ENCODE measurements at places on chromosomes 2 and 18.

DNA sequence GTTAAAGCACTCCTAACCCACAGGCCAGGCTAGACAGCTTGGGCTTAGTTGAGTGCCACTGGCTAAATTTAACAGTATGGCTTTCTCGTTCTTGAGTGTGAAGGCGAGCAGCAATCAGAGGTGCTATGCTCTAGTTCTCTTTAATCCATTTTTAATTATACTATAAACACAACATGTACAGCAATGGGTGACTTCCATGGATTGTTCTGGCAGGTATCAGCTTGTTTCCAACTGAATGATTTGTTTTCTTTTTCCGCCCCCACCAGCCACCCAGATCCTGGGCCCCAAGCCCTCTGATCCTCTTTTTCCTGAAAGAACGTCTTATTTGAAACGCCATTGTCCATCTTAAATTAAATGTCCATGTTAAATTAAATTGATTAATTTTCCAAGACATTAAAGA, 244.8 kb downstream of the IKZF2 start:
- no peak for DNase-seq
- peaks cover 2% of the 10 kb centered on the region for H3K36me3 ChIP-seq
- H3K4me3 ChIP-seq = no peak overlapping the region
- H3K27me3 ChIP-seq = peaks cover 2% of the 10 kb centered on the region
- no peak overlapping the region for H3K27ac ChIP-seq

DNA sequence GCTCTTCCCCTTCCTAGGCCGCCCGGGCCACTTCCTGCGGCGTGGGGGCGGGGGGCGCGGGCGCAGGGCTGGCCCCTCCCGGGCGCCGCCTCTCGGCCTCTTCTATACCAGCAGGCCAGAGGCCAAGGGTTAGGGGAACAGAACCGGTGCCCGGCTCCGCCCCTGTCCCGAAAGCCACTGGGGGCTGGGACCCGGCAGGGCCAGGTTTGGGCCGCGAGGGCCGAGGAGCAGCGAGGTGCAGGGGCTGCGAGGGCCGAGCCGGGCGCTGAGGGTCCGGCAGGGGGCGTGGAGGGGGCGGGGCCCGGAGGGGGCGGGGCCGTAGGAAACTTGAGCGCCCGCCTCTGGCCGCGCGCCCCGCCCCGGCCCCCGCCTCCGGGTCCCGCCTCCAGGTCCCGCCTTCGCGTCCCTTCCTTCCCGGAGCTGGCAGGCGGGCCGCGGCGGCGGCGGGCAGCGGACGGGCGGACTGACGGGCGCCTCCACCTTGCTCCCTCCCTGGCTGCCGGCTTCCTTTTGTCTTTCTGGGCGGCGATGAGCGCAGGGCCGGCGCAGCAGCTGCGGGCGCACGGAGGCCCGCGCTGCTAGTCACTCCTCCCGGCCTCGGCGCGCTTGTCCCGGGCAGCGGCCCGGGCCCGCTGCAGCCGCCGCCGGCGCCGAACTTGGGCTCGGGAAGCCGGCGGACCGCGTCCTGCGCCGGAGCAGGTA, at the start of gene HPCAL1:
Gene HPCAL1, plus strand, starts transcription at position 426 of the 702 bp plus-strand sequence. CDS start 116,854 bp downstream, outside the sequence.
- H3K4me1 ChIP-seq = peaks cover 75% of the 10 kb centered on the region
- peak; percentile 87 for DNase-seq
- H3K4me3 ChIP-seq = peak within 1 kb of the TSS; percentile 99
- peaks cover 15% of the 10 kb centered on the region for H3K36me3 ChIP-seq
- H3K27ac ChIP-seq = peak within 1 kb of the TSS; percentile 77
- H3K27me3 ChIP-seq = no peaks in the 10 kb centered on the region

GRCh38 chr2:122635686-122636085, 880.2 kb downstream of the TSN start:
- H3K4me1 ChIP-seq = no peaks in the 10 kb centered on the region
- H3K27me3 ChIP-seq = no peaks in the 10 kb centered on the region
- H3K36me3 ChIP-seq = no peaks in the 10 kb centered on the region

DNA sequence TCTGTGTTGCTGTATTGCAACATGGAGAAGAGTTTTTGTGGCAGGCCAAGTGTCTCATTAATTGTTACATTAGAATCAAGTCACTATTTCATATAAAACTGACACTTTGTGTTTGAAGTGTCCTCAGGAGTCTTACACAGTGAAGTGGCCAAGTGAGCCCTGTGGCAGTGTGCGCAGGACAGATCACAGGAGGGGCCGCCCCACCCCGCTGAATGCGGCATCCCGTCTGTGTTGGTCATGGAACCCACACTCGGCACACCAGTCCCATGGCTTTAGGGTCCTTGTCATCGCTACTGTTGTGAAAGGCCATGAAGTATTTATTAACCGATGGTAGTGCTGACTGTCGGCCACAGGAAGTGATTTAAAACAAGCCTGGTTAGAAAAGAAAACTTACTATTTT, 144.7 kb upstream of the NFATC1 start:
- no peak overlapping the region for H3K27ac ChIP-seq
- H3K4me3 ChIP-seq = no peak overlapping the region
- no peaks in the 10 kb centered on the region for H3K36me3 ChIP-seq
- H3K4me1 ChIP-seq = peaks cover 5% of the 10 kb centered on the region
- no peaks in the 10 kb centered on the region for H3K27me3 ChIP-seq

GRCh38 chr2:7516484-7517063, 599.4 kb downstream of the RNF144A start:
- DNase-seq = no peak
- H3K36me3 ChIP-seq = peaks cover 51% of the 10 kb centered on the region
- H3K27me3 ChIP-seq = no peaks in the 10 kb centered on the region
- H3K4me1 ChIP-seq = peaks cover 55% of the 10 kb centered on the region
- H3K4me3 ChIP-seq = peak overlapping the region; percentile 63

DNA sequence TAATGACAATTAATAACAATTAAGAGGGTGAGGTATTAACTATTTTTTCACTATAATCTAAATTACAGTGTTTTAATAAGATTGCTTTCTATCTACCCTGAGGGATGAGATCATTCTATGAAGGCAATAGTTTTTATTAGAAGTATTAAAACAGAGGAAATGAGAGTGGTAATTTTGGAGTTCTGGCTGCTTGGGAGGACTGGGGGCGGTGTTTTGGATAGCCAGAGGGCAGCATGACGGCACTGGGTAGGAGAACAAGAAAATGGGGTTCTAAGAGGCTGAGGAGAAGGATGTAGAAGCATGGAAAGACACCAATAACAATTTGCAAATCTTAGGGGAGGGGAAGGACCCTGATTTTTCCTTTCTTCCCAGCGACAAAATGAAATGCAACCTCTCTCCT, 5.1 kb upstream of the DNAJC5G start:
- peaks cover 12% of the 10 kb centered on the region for H3K27me3 ChIP-seq
- no peak overlapping the region for H3K4me3 ChIP-seq
- H3K4me1 ChIP-seq = peaks cover 14% of the 10 kb centered on the region
- no peak for DNase-seq
- H3K27ac ChIP-seq = no peak overlapping the region
- no peaks in the 10 kb centered on the region for H3K36me3 ChIP-seq

- no peak overlapping the region for H3K4me3 ChIP-seq
- no peak for DNase-seq
- H3K36me3 ChIP-seq = no peaks in the 10 kb centered on the region
- H3K27ac ChIP-seq = no peak overlapping the region
- peaks cover 7% of the 10 kb centered on the region for H3K4me1 ChIP-seq
Measured at GRCh38 chr2:96097441-96097840, 18.9 kb downstream of the ADRA2B start.

- peaks cover 2% of the 10 kb centered on the region for H3K36me3 ChIP-seq
- H3K4me1 ChIP-seq = peaks cover 6% of the 10 kb centered on the region
- no peaks in the 10 kb centered on the region for H3K27me3 ChIP-seq
- no peak overlapping the region for H3K27ac ChIP-seq
- no peak for DNase-seq
- H3K4me3 ChIP-seq = no peak overlapping the region
Measured at GRCh38 chr2:46158661-46159060, 138.5 kb upstream of the EPAS1 start.

- DNase-seq = no peak
- no peak overlapping the region for H3K4me3 ChIP-seq
- no peaks in the 10 kb centered on the region for H3K36me3 ChIP-seq
- H3K27ac ChIP-seq = no peak overlapping the region
- H3K27me3 ChIP-seq = no peaks in the 10 kb centered on the region
Measured at GRCh38 chr2:20632446-20632990, 18.4 kb downstream of the HS1BP3 start.

- no peaks in the 10 kb centered on the region for H3K4me1 ChIP-seq
- no peaks in the 10 kb centered on the region for H3K27me3 ChIP-seq
- no peak overlapping the region for H3K27ac ChIP-seq
Measured at GRCh38 chr2:80896576-80896975, 592.0 kb upstream of the LRRTM1 start.

- H3K4me3 ChIP-seq = no peak overlapping the region
- no peak overlapping the region for H3K27ac ChIP-seq
- no peak for DNase-seq
- peaks cover 18% of the 10 kb centered on the region for H3K36me3 ChIP-seq
Measured at GRCh38 chr18:35072616-35073015, 31.4 kb downstream of the MAPRE2 start.

DNA sequence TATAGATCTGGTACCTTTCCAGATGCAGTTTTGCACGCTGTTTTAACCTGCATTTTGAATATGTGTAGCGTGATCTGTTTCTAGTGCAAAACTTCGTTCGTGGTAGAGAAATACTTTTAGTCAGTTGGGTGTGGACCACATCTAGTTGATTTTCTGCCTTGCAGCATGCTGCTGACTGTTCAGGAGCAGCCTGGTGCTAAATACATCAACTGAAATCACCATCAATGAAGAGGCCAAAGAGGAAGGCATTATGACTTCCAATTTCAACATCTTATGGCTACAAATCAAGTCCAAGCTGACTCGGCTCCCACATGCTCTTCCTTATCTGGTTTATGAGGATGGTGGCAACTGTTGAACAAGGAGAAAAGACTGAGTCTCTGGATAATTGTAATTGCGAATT, 298.5 kb downstream of the ZNF521 start:
- no peaks in the 10 kb centered on the region for H3K4me1 ChIP-seq
- no peaks in the 10 kb centered on the region for H3K36me3 ChIP-seq
- H3K27ac ChIP-seq = no peak overlapping the region
- H3K27me3 ChIP-seq = no peaks in the 10 kb centered on the region

GRCh38 chr18:57022716-57023115, 124.2 kb upstream of the BOD1L2 start:
- peaks cover 12% of the 10 kb centered on the region for H3K36me3 ChIP-seq
- no peak for DNase-seq
- H3K27ac ChIP-seq = no peak overlapping the region

- H3K4me1 ChIP-seq = no peaks in the 10 kb centered on the region
- DNase-seq = no peak
- H3K27ac ChIP-seq = no peak overlapping the region
- peaks cover 13% of the 10 kb centered on the region for H3K27me3 ChIP-seq
- H3K4me3 ChIP-seq = no peak overlapping the region
Measured at GRCh38 chr2:208150956-208151355, 5.0 kb upstream of the CRYGB start.

DNA sequence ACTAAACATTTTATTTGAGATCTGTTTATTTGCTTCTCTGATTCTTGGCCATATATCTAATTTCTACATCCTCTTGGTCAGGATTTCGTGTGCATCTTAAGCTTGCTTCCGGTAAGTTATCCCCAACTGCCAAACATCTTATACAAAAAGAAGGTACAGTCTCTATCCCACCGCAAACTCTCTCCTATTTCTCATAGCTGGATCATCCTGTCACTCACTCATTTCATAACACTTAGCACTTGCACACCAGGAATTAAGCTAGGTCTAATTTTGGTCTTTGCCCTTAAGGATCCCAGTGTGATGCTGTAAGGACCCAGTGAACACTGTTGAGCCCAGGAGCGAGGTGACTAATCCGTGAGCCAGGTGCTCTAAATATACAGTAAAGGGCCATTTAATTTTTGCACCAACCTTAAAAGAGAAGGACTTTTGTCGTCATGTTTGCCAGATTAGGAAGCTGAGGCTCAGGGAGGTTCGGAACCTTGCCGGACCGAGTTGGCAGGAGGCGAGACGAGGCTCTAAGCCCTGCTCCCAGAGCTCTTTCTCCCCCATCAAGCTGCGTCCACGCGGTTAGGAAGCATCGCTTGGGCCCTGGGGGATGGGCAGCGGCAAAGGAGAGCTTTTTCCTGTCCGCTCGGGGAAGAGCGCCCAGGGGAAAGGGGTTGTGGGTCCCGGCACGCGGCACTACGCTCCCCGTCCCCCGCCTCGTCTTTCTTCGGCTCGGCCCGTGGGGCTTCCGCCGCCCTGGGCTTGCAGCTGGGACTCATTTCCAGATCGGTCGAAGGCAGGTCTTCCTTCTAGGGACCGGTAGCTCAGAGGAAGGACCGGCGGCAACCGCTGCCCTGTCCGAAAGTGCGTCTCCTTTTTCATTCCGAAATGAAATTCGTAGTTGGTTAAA, 4.1 kb upstream of the ITPRIPL1 start:
- peaks cover 61% of the 10 kb centered on the region for H3K4me1 ChIP-seq
- DNase-seq = no peak
- H3K27me3 ChIP-seq = no peaks in the 10 kb centered on the region
- peak overlapping the region; percentile 78 for H3K4me3 ChIP-seq

GRCh38 chr2:162126111-162126519, 25.9 kb downstream of the GCG start:
- H3K4me1 ChIP-seq = peaks cover 26% of the 10 kb centered on the region
- no peak for DNase-seq
- H3K27me3 ChIP-seq = peaks cover 8% of the 10 kb centered on the region
- no peaks in the 10 kb centered on the region for H3K36me3 ChIP-seq
- H3K27ac ChIP-seq = peak overlapping the region; percentile 26

DNA sequence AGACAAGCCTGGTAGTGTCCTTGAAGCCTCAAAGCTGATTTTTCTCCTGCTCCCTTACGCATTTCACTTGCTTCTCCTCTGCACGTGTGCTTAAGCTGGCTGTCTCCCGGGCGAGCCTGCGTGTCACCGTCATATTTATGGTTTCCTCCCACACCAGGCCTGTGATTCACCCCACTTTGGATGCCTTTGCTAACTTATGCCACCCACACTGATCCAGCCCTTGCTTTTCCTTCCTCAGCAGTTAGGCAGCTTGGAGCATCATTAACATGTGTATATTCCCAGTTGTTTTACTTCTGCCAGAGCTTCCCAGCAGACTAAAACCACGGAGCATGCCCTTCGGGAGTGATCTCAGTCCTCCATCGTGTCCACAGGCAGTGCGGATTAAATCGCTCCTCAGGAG, 2.2 kb downstream of the ST3GAL5 start:
- DNase-seq = peak; percentile 48
- H3K27ac ChIP-seq = peak overlapping the region; percentile 86
- peaks cover 41% of the 10 kb centered on the region for H3K36me3 ChIP-seq
- H3K4me1 ChIP-seq = peaks cover 49% of the 10 kb centered on the region
- H3K27me3 ChIP-seq = no peaks in the 10 kb centered on the region

DNA sequence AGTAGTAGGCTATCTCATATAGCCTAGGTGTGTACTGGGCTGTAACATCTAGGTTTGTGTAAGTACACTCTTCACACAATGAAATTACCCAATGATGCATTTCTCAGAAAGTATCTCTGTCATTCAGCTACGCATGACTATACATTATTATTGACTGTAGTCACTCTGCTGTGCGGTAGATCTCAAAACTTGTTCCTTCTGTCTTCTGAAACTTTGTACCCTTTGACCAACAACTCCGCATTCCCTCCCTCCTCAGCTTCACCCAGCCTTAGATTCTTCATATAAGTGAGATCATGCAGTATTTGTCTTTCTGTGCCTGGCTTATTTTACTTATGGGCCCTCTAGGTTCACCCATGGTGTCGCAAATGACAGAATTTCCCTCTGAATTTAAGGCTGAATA, 49.0 kb downstream of the TAF1B start:
- peaks cover 14% of the 10 kb centered on the region for H3K4me1 ChIP-seq
- peaks cover 38% of the 10 kb centered on the region for H3K36me3 ChIP-seq
- H3K27me3 ChIP-seq = no peaks in the 10 kb centered on the region
- H3K4me3 ChIP-seq = no peak overlapping the region
- DNase-seq = no peak

- no peaks in the 10 kb centered on the region for H3K4me1 ChIP-seq
- no peak overlapping the region for H3K27ac ChIP-seq
- peaks cover 40% of the 10 kb centered on the region for H3K27me3 ChIP-seq
Measured at GRCh38 chr2:29923110-29923721, 1.8 kb upstream of the ALK start.

Data from activated CD8-positive, alpha-beta T cell treated with anti-CD3 and anti-CD28 coated beads, Interleukin-2, amount 10 ng/mL, durations not matched to agents 7 days and 5 days (primary cell).